ENCODE measurements at places on chromosomes 2 and 18.

DNA sequence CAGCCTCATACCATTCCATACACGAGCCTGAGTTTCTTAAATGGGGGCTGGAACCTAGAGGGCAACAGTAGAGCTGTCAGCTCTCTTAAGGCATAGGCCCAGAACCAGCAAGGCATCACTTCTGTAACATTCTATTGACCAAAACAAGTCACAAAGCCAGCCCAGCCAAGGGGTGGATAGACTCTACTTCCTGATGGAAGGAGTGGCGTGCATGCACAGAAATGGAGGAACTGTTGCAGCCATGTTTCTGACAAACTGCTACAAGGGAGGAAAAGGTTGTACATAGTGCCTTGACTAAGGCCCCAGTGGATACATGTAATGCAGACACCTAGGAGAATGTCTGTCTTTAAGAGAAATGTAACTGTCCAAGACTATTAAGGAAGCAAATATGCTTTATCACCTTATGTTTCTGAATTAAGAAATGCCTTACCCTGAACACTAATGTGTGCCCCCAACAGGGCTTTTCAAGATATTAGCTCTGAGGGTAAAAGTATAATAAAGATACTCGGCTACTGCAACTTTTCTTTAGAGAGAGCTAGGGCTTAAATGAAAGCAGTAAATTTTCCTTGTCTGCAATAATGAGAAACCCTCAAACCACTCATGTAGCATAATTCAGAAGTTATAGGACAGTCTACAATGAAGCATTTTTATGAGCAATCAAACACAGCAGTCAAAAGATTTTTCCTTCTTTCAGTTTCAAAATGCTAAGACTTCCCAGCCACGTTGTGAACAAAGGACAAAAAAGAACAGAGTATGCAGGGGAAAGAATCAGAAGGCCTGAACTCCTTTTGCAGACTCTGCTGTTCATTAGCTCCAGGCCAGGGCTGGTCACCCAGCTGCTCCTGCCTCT lies 35.1 kb upstream of the CDC42EP3 start:
- DNase-seq: no peak

- no peak for DNase-seq
Observed at GRCh38 chr18:49875783-49876182, 62.5 kb upstream of the ACAA2 start.

GRCh38 chr2:6881516-6881915 lies 3.9 kb downstream of the RSAD2 start:
- DNase-seq: no peak

- no peak for DNase-seq
Observed at GRCh38 chr2:60862642-60863041, 18.7 kb upstream of the REL start.

- no peak for DNase-seq
Observed at GRCh38 chr2:241351640-241352031, 4.4 kb upstream of the FARP2 start.

- no peak for DNase-seq
Observed at GRCh38 chr2:238495422-238495821, 68.7 kb downstream of the ASB1 start.

DNA sequence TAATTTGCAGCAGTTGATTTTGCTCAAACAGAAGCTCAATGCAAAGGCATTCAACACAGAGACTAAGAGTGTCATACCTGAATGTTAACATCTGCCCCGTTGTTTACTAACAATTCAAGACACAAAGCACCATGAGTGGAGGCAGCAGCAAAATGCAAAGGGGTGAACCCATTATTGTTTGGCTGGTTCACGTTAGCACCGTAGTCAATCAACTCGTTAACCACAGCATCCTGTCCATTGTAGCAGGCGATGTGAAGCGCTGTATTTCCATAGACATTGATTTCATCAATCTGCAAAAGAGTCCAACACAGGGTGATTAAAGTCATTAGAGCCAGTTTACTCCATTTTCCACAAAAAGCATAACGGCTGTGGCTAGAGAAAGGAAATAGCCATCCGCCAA lies 189.3 kb downstream of the ANKRD44 start:
- DNase-seq: no peak

- no peak for DNase-seq
Observed at GRCh38 chr2:6657855-6658254, 207.9 kb downstream of the CMPK2 start.

- DNase-seq: no peak
Observed at GRCh38 chr2:79437433-79438267, 75.2 kb upstream of the CTNNA2 start.

DNA sequence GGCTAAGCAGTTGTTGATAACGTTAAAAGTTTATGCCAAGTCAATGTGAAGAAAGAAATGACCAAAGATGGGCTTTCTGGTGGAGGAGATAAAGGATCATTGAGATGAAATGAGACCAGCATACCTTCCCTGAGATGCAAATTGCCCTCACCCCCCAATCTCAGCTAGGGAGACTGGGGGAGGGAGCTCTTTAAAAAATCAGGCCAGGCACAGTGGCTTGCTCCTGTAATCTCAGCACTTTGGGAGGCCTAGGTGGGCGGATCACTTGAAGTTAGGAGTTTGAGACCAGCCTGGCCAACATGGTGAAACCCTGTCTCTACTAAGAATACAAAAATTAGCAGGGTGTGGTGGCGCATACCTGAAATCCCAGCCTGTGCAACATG lies 30.9 kb upstream of the KCMF1 start:
- DNase-seq: no peak

GRCh38 chr18:71040161-71040560 lies 751.3 kb downstream of the SOCS6 start:
- no peak for DNase-seq

DNA sequence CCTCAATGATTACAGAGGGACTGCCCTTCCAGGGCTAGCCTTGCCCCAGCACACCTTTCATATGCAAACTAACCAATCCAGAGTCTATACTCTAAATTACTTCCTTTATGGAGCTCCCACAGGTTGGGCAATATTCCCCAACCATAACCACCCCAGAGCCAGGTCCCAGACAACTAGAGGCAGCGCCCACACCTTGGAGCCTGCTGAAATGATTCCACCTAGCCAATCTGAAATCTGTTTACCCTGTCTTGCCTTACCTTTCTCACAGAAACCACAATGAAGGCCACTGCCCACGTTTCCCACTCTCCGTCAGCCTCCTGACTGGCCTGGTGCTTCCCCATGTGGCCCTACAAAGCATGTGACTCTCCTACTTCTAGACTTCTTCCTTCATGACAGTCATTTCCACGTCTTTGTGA lies 62.0 kb downstream of the REEP1 start:
- DNase-seq: no peak

DNA sequence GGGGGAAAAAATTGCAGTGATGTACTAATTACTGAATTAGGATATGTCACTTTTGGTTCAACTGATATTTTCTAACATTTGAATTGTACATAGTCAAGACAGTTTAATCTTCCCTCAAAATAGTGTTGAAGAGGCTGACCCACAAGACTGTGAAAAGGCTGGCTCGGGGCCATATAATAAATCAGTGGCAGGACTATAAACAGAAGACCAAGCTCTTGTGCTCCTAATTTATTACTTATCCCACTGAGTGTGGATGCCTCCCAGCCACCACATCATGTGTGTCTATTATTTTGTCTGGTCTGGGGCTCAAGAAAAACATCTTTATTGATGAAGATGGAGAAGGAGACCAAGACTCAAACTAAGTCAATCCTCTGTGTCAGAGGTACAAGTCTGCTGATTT lies 64.4 kb downstream of the PLEKHM3 start:
- DNase-seq: no peak

DNA sequence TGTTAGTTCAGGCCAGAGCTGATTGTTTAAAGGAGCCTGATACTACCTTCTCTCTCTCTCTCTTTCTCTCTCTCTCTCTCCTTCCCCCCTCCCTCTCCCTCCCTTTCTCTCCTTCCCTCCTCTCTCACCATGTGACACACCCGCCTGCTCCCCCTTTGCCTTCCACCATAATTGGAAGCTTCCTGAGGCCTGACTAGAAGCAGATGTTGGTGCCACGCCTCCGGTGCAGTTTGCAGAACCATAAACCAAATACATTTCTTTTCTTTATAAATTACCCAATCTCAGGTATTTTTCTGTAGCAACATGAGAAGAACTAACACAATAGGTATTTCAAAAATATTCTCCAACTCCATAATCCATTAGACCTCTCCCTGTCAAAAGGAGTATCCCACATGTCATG lies 62.4 kb downstream of the ANKRD62 start:
- DNase-seq: no peak

DNA sequence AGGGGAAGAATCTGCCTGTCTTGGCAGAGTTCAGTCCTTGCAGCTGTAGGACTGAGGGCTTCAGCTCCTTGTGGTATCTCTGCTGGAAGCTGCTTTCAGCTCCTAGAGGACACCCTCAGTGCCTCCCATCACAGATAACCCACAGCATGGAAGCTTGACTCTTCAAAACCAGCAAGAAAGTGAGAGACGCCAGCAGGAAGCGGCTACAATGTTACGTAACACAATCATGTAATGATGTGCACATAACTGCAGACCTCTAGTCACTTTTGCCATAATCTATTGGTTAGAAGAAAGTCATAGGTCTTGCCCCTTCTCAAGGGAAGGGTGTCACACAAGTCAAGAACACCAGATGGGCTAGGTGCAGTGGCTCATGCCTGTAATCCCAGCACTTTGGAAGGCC lies 69.1 kb upstream of the AFF3 start:
- no peak for DNase-seq

DNA sequence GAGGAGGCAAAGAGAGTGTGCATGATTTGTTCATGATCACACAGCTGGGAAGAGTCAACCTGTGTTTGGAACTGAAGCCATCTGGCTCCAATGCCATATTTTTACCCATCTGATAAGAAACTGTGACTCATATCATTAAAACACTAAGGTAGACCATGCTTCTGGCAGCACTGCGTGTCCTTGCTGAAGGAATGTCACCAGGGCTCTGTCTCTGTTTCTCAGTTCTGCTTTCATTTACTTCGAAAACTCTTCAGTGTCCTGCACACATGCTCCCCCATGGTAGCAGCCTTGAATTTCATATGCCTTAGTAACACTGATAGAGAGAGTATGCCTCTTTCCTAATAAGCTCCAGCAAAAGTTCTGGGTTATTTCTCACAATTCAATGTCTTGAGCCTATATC lies 830.4 kb downstream of the DCDC2C start:
- DNase-seq: no peak

- DNase-seq: no peak
Observed at GRCh38 chr18:46252759-46253158, 148.6 kb downstream of the HAUS1 start.

DNA sequence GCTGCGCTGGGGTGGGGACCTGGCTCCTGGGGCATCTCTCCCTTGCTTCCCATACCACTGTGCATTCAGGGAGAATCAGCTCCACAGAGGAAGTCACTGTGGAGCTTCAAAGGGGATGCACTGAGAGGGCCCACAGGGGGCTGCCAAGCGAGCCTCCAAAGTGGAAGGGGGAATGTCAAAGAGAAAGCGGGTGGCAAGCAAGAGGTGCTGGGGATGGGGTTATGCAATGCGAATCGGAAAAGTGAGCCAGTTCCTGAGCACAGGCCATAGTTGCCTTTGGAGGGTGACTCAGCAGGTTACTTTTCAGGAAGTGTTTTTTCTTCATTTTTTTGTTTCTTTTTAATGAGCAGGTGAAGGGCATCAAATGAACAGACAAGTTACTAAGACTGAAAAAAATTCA lies 17.6 kb downstream of the PMAIP1 start:
- no peak for DNase-seq

GRCh38 chr2:16180631-16181030 lies 240.3 kb downstream of the MYCN start:
- no peak for DNase-seq

GRCh38 chr2:64675860-64676259 lies 22.1 kb upstream of the SERTAD2 start:
- DNase-seq: no peak

DNA sequence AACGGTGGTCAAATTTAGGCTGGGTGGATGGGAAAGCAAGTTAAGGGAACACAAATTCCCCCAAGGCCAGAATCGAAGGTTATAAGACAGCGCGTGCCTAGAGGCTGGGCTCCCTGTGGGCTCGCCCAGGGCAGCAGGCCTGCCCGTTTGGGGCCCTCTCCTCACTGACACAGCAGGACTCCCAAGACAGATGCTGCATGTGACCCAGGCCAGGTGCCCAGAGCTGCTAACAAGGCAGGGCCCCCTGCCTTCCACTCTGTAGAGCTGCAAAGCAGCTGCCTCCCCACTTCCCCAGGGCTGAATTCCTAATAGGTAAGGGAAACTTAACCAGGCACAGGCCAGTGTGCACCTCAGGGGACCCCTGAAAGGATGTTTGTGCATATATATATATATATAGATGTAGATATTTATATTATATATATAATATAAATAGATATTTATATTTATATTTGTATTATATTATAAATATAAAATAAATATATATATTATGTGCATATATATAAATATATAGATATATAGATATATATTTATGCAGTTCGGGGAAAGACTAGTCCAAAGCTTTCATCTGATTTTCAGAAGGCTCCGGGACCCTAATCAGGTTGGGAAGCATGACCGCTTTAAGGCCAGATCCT lies 43.7 kb downstream of the TMEM37 start:
- DNase-seq: no peak

DNA sequence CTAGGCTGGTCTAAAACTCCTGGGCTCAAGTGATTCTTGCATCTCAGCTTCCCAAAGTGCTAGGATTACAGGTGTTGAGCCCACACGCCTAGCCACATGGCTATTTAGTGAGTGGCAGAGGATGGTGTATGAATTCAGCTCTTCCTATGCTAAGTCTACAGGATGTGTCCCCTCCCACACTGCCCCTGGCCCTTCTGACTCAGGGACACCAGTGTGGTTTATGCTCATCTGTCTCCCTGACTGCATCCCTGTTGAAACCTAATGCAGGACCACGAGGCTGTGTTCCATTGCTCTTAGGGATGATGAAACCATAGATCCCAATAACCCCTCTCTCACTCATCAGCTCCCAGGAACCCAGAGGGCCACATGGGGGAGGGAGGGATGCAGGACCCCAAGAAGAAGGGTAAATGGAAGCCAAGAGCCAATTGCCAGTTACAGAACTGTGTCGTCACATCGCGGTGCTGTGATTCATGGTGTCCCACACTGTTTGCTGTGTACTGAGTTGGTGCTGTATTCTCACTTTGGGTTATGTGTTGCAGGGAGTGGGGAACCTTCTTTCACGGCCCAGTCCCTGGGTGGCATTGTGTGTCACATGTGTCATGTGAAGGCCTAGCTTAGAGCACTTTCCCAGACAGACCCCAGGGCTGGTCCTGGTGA lies 102.9 kb upstream of the HAAO start:
- DNase-seq: no peak

GRCh38 chr2:33056170-33056569 lies 109.4 kb downstream of the LTBP1 start:
- DNase-seq: no peak

DNA sequence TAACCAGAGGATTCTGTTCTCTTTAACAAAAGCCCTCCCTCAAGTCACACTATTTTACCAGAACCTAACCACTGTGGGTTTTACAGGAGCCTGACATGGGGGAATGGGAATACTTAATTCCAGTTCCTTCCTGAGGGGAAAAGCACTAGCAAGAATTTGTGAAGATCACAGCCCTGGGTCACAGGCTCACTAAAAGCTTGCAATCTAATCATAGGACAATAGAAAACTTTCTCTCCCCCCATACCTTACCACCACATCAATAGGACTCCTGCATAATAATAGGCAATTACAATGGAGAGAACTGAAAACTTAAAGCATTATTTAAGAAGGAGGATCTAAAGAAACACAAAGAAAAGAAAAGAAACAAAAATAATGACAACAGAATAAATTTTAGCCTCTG lies 225.8 kb upstream of the ZNF804A start:
- no peak for DNase-seq

GRCh38 chr2:200523604-200524003 lies 2.4 kb upstream of the SGO2 start:
- DNase-seq: no peak

- no peak for DNase-seq
Observed at GRCh38 chr18:43627848-43628530, 350.7 kb upstream of the SYT4 start.

- DNase-seq: no peak
Observed at GRCh38 chr2:86673986-86674670, 46.0 kb upstream of the RMND5A start.

All from GM12864 (cell line).